ENCODE measurements at places on chromosomes 7 and 10.

- no peak overlapping the region for H3K27ac ChIP-seq
- H3K4me3 ChIP-seq: no peak overlapping the region
- H3K4me1 ChIP-seq: no peaks in the 10 kb centered on the region
- peak; percentile 43 for DNase-seq
- no peaks in the 10 kb centered on the region for H3K27me3 ChIP-seq
Measured at GRCh38 chr10:63724922-63725321, 203.7 kb downstream of the REEP3 start.

DNA sequence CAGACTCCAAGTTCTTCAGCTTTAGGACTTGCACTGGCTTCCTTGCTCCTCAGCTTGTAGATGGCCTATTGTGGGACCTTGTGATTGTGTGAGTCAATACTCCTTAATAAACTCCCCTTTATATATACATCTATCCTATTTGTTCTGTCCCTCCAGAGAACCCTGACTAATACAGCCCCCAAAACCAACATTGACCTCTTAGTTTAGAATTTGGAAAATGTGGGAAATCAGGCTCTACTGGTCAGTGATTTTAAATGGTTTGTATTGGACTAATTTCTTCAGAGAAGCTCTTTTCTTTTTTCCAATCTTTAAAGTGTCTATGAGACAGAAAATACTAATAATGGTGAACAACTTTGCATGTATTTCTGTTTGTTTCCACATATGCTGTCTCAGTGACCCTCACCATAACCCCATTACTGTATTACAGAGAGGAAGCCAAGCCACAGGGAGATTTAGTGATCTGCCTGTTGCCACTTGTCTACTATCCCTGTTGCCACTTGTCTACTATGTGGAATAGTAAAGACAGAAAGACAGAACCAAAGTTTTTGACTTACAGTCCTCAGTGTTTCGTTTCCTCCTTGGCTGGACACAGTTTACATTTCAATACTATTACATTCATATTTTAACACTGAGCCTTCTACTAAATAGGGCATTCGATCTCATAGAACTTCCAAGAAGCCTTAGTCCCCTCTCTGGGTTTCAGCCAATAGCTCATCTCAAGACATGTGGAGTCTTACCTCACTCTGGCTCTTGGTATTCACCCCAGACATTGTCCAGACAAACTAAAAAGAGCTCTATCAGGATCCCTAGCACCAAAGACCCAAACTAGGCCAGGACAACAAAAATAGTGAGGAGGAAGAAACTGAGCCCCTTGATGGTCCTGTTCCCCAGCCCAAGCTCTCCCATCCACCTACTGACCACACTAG is 121.0 kb downstream of the AKR1D1 start:
- no peak overlapping the region for H3K27ac ChIP-seq
- H3K27me3 ChIP-seq: no peaks in the 10 kb centered on the region
- DNase-seq: no peak
- H3K4me1 ChIP-seq: peaks cover 6% of the 10 kb centered on the region

GRCh38 chr7:12434012-12434642 is 30.5 kb upstream of the VWDE start:
- no peak overlapping the region for H3K4me3 ChIP-seq
- peak; percentile 26 for DNase-seq
- H3K4me1 ChIP-seq: peaks cover 19% of the 10 kb centered on the region
- no peaks in the 10 kb centered on the region for H3K27me3 ChIP-seq
- no peaks in the 10 kb centered on the region for H3K36me3 ChIP-seq

- no peak overlapping the region for H3K27ac ChIP-seq
- no peaks in the 10 kb centered on the region for H3K36me3 ChIP-seq
- no peak overlapping the region for H3K4me3 ChIP-seq
- H3K4me1 ChIP-seq: peaks cover 16% of the 10 kb centered on the region
- no peaks in the 10 kb centered on the region for H3K27me3 ChIP-seq
Measured at GRCh38 chr10:22554461-22555182, 159.8 kb downstream of the PIP4K2A start.

GRCh38 chr10:116878123-116878522 is 28.8 kb downstream of the ENO4 start:
- H3K36me3 ChIP-seq: no peaks in the 10 kb centered on the region
- H3K4me1 ChIP-seq: peaks cover 38% of the 10 kb centered on the region
- no peaks in the 10 kb centered on the region for H3K27me3 ChIP-seq
- no peak for DNase-seq

DNA sequence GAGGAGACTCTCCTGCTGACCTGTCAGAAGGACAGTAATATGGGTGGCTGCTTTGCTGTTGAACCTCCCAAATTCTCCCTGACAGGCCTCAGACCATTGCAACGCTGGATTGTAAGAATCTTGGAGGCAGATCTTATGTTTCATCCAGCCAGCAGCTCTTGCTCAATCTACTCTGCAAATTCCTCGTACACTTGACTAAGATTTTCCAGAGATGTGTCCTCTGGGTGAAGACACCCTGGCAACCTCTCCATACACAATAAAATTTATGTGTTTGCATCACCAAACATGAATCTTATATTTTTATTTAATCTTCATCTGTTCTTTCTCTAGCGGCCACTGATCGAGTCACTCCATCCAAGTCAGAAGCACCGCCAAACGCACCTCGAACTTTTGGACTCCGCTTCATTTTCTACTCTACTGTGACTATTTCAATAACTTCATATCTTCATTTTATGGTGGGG is 623.1 kb downstream of the ACTR3B start:
- DNase-seq: no peak
- H3K27me3 ChIP-seq: no peaks in the 10 kb centered on the region
- H3K36me3 ChIP-seq: no peaks in the 10 kb centered on the region
- no peak overlapping the region for H3K27ac ChIP-seq

GRCh38 chr10:1726861-1727260 is 10.5 kb downstream of the ADARB2 start:
- no peak overlapping the region for H3K4me3 ChIP-seq
- no peaks in the 10 kb centered on the region for H3K36me3 ChIP-seq
- no peaks in the 10 kb centered on the region for H3K27me3 ChIP-seq
- no peak for DNase-seq
- peaks cover 21% of the 10 kb centered on the region for H3K4me1 ChIP-seq
